Dermis microvascular lymphatic vessel endothelial cell (primary cell): ENCODE measurements at places on chromosomes 6 and 20. TPM values are rescaled to one million over a fixed set of nuclear protein-coding genes. Genes with fewer than 3 reads are reported as not detected.

DNA sequence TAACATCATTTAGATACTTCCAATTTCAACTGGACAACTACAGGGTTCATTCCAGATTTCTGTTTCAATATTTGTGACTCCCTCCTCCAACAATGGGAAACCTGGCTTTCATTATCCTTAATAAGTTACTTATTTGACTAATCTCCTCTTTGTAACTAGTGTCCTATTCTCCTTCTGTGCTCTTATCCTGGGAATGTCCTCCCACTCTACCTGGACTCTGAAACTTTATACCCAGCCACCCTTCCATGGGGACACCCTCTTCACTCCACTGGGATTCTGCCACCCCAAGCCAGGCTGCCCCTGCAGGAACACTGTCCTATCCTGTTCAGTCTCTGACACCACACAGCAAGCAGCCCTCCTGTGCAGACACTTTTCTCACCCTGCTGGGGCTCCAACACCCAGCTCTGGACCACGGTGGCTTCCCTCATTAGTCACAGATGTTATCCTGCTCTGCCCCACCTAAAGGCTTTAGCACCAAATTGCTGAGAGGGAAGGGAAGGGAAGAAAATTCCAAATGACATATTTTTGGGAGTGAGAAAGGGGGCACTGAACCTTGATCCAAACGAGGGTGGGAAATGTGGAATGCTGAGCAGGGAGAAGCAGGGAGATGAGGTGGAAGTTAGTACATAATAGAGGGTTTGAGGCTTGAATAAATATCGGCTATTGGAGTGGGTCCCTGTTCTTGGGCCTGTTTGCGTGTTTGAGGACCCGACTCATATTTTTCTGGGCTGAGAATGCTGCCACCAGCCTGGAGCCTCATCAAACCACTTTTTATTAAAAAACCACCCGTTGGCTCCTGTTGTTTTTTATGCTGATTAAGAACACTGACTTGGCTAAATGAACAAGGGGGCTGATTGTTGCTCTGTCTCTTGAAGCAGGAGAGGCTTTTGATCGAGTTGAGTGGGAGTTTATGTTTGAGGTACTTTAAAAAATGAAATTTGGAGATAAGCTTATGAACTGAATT lies 54.0 kb upstream of the AKIRIN2 start:
- no peak for DNase-seq

The LY6G6D gene
- total RNA-seq: not detected in 2 replicates

DNA sequence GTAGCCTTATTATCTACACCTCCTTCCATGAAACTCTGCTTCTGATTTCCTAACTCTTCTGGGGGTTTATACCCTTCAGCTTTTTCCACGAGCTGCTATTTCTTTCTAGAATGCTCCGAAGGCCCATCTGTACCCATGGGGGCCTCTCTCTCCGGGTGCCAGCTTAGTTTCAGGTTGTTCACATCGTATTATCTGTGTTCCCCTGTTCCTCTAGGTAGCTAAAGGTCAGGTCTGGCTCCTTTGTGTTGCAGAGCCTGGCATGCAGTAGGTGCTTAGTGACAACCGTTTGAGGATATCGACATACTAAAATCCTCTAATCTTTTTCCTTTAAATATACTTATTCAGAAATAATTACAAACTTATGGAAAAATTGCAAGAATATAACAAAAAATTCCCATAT lies 73.0 kb downstream of the UST start:
- no peak for DNase-seq

GRCh38 chr6:1576711-1577110 lies 33.0 kb upstream of the FOXC1 start:
- DNase-seq: no peak
